Activated CD8-positive, alpha-beta memory T cell treated with anti-CD3 and anti-CD28 coated beads for 48 hours (primary cell): ENCODE measurements at places on chromosomes 6 and 20.

DNA sequence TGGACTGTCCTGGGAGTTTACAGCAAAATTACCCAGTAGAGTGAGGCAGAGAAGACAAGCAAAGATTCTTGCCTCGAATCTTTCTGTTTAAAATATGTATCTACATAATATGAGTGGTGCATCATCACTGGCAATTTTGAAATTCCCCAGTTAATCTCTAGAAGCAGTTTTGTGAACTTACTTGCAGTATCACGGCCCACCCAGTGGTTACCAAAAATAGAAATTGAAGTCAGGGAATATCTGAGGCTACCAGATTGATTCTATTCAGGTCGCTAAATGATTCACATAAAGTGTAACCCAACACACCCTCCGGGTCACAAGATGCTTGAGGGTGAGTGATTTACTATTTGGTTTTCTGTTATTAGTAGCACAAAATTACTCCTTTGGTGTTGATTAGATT, 111.9 kb downstream of the PPP1R14C start:
- no peak for DNase-seq

- DNase-seq, result no peak
These were observed 44.2 kb upstream of the TOX2 start for GRCh38 chr20:43870484-43870883.

DNA sequence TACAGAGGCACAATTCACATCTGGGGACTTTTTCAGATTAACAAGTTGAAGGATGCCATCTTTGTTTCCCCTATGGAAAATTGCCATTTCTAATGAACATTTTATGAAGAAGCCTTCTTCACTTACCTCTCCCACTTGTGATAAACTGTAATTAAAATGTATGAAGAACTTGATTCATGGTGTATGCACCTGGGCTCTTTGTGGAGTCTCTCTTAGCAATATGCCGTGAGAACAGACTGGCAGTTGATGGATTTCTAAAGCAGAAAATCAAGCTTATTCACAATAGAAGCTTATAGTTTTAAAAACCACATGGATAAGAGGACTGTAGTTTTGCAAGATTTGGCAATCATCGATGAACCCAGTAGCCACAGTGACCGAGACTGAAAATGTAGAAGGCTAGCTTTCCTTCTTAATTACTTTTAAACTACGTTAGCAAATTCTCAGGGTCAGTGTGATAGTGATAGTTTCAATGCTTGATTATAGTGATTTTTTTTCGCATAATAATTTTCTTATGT, 270.6 kb downstream of the PRL start:
- no peak for DNase-seq

GRCh38 chr6:90249034-90249433, 47.6 kb downstream of the BACH2 start:
- no peak for DNase-seq

DNA sequence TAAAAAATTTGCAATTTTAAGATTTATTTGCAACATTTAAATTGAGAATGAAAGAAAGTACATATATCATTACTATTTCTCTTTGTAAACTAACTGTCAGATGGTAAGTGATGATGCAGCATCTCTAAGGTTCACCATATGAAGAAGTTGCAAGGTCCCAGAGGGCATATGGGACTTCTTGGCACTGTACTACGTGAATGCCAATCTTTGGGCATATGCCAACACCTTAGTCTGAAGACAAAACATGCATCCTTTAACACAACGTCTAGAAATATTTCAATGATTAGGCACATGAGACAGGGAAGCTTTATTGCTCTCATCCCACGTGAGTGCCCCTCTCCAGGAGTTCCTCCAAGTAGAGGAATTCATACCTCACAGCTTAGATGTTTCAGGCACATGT, 66.8 kb downstream of the CDK19 start:
- DNase-seq, result no peak

DNA sequence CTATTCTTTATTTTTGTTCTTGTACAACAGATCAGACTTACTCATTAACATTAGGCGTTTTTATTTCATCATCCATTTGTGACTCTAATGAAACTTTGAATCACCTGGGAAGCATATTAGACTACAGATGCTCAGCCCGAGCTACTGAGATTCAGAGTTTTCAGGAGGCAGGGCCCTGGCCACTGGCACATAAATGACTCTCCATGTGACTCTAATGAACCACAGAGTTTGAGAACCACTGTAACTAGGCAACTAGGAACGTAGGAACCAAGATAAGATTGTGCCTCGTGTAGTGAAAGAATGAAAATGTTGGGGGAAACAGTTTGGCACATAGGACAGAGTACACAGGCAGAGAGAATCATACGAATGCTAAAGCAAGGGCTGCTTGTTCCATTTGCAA, 405.9 kb upstream of the BTBD3 start:
- no peak for DNase-seq

- DNase-seq, result no peak
These were observed 390.2 kb downstream of the THBS2 start for GRCh38 chr6:168863467-168863866.

- DNase-seq, result peak; percentile 85
These were observed at the start of gene SNX3 for GRCh38 chr6:108260809-108261569. Gene SNX3, minus strand, starts transcription at chr6:108261040. Its CDS starts 119 bp downstream, at chr6:108260921.

- no peak for DNase-seq
These were observed 24.7 kb upstream of the HDAC2 start for GRCh38 chr6:113995634-113996033.

DNA sequence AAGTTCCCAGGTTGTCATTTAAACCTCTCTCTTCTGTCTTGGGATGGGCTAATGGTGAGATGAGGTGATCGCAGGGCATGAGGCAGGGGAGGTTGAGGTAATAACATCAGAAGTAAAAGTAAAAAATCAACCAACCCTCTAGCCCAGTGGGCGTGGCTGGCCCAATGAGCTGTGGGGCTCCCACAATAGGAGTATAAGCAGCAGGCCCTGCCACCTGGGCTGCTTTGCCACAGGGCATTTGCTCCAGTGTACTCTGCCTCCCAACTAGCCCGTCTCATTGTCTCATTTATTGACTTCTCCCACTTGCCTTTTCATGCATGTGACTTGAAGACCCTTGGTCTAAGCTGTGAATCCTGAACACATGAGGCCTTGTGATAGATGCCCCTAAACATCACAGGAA, 62.8 kb downstream of the PHACTR3 start:
- DNase-seq, result no peak

DNA sequence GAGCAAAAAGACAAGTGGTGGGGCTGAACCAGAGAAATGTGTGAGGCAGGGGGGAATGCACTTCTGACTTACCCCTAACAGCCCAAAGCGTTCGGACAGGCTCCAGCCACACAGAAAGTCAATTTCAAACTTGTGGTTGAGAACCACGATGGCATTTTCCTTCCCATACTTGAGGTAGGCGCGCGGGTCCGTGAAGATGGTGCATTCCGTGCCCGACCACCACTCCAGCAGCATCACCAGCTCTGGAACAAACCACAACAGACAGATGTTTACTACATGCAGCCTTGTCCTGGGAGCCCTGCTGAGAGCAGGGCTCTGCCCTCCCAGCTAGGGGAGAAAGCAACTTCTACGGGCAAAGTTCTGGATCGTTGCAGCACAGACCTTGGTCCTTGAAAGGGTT, 107.7 kb downstream of the AGPAT4 start:
- no peak for DNase-seq
